ENCODE measurements at places on chromosomes 7 and 10.

DNA sequence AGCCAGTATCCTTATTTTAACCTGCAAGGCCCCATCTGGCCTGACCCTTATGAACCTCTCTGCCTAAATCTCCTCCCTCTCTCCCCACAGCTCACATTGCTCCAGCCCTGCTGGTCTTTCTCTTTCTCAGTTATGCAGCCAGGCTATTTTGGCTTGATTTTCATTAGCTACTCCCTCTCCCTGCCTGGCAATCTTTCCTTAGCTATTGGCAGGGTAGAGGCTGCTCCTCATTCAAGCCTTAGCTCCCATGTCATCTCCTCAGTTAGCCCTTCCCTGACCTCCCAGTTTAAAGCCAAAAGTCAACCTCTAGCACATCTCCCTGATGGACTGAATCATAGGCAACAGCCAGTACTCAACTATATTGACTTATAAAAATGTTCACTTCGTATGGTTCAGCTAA lies 214.4 kb upstream of the CELF2 start:
- no peak for DNase-seq

GRCh38 chr10:61391281-61391680 lies 61.9 kb downstream of the TMEM26 start:
- DNase-seq: no peak

DNA sequence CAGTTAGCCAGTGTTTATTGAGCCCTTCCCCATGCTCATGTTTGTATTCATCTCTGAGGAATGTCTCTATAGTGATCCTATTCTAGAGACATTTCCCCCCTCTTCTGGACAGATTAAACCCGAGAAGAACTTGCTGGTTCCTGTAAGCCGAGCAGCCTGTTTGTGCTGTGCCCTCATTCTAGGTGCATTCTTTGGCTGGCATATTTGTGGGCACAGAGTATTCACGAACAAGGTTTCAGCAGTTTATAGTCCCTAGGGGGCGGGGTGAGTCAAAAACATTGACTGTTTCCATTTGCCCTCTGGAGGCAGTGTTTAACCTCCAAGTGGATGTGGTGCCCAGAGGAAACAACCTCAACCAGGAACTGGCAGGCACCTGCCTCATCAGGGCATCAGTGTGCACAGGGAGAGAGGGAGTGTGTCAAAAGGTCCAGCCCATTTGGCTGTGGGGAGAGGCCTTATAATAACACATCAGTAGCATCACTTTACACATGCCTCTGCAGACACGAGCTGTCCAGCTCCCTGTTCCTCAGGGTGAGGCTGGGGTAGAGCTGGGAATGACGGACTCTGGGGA lies 273.3 kb upstream of the LRGUK start:
- DNase-seq: no peak

- DNase-seq: no peak
Observed at GRCh38 chr10:47257396-47258120, 42.4 kb upstream of the GDF10 start.

DNA sequence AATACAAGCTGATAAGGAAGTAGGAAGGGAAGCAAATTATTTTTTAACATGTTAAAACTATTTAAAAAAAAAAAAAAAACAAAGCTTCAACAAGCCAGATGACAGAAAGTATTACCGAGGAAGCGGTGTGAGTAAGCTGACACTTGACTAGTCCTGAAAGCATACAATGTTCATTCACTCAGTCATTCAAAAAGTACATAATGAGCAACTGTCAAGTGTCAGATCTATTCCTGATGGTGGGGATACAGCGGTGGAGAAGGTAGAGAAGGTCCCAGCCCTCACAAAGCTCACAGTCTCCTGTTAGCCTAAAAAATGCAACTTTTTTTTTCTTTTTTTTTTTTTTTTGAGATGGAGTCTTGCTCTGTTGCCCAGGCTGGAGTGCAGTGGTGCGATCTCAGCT lies 40.0 kb downstream of the RAPGEF5 start:
- DNase-seq: no peak

- peak; percentile 6 for DNase-seq
Observed at GRCh38 chr10:100670828-100671479, 74.4 kb upstream of the PAX2 start.

GRCh38 chr7:45384499-45384898 lies 189.7 kb upstream of the ADCY1 start:
- no peak for DNase-seq

DNA sequence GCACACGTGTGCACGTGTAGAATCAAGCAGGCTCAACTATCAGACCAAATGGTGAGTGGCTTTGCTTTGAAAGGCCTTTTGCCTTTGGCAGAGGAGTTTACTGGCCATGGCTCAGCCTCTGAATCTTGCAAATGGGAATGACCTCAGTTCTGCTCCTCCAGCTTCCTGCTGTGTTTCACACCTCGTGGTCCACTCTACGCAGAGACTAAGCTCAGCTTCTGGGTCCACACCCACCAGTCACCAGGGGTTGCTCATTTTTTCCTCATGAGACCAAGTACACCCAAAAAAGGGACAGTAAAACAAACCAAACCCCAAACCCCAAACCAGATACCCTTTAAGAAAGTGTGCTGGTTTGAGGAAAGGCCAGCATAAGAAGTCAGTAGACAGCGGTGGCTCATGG lies 236.4 kb downstream of the DNAJB6 start:
- no peak for DNase-seq

GRCh38 chr10:17379151-17379690 lies 75.2 kb downstream of the ST8SIA6 start:
- DNase-seq: no peak

GRCh38 chr10:45491061-45491460 lies 117.0 kb downstream of the ALOX5 start:
- DNase-seq: no peak
